Nephron progenitor cell (in vitro differentiated cells): ENCODE measurements at places on chromosomes 11 and 22.
A peak's percentile ranks its signal among the peaks of the same experiment; 100 is the strongest.

- DNase-seq = no peak
Observed at GRCh38 chr11:35141571-35141971, 2.6 kb downstream of the CD44 start.

DNA sequence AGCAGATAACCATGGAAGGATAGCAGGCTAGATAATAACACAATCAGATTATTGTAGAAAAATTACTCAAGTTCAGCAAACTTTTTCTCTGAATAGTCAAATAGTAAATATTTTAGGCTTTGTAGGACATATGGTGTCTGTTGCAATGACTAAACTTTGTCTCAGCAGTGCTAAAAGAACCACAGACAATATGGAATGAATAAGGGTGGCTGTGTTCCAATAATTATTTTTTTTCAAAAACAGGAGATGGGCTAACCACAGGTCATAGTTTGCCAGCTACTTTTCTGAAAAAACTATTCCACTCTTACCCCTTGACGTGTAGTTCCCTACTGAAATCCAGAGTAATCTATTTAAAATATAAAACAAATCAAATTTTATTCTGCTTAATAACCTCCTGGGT, 153.9 kb upstream of the LRRC4C start:
- DNase-seq = no peak

DNA sequence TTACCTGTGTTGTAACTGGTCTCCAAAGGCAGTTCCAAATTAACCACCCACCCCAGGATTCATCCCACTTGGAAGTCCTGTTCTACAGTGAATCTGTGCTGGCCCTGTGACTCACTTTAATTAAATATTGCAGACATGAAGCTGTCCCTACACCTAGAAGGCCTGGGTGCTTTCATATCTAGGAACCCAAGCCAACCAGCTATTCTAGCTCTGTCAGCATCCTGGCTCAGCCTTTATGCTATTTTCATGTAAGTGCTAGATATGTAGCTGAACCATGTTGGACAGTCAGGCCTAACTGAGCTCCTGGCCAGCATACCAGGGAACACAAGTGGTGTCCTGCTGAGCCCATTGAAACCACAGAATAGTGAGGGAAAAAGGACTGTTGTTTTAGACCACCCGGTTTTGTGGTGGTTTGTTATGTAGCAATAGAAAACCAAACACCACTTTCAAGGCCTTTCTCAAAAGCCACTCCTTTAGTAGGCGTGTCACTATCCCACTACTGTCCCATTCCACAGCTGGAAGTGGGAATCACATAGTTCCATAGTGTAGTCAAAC, 30.3 kb downstream of the CNTF start:
- DNase-seq = no peak

DNA sequence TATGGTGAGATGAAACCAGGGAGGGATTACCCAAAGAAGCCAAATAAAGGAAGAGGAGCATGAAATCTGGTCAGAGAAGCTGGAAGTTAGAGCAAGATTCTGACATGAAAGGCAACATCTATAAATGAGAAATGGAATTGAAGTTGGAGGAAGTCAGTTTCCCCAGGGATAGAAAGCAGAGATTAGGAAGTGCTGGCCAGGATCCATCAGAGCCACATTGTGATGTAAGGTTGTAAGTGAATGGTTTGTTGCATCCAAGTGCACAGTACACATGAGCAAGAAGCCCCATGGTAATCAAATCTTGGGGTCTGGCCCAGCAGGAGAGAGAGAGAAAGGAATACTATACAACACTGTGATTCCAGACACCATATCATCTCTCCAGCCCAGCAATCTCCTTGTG, 6.6 kb upstream of the NLRP10 start:
- no peak for DNase-seq

- DNase-seq = no peak
Observed at GRCh38 chr11:112718483-112718882, 242.7 kb upstream of the NCAM1 start.

DNA sequence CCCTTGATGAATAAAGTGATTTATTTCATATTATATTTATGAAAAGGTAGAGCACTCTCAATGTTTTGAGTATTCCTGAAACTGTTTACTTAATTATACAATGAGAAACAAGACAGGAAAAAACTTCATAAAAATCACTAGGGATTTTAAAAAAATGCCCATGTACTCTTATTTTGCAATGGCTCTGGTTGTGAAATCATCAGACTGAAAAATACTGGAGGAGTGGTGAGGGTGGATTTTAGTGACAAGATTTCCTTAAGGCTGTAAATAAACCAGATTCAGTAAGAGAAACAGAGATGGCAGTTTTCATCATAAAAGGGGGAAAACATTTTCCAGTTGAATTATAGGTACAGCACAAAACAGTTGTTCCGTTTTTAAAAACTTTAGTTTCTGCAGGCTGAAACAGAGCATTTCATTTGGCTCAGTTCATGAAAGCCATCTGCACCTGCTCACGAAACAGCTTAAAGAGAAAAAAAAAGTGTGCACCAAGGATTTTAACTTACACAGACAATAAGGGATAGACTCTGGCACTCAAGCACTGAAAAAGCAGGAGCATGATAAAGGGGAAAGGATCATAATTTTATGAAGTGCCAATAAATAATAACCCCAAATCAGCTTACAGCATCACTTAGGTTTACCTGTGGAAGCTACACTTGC, 100.7 kb downstream of the MAML2 start:
- DNase-seq = no peak

DNA sequence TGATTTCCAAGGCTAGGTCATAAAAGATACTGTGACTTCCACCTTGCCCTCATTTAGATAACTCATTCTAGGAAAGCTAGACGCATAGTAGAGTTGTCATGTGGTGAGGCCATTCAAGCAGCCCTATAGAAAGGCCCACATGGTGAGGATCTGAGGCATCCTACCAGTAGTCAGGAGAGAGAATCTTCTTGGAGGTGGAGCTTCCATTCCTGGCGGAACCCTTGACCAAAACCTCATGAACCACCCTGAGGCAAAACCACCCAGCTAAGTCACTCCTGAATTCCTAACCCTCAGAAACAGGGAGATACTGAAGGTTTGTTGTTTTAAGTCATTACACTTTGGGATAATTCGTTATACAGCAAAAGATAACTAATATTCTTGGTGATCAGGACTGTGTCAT, 2.9 kb upstream of the HDHD5 start:
- no peak for DNase-seq

DNA sequence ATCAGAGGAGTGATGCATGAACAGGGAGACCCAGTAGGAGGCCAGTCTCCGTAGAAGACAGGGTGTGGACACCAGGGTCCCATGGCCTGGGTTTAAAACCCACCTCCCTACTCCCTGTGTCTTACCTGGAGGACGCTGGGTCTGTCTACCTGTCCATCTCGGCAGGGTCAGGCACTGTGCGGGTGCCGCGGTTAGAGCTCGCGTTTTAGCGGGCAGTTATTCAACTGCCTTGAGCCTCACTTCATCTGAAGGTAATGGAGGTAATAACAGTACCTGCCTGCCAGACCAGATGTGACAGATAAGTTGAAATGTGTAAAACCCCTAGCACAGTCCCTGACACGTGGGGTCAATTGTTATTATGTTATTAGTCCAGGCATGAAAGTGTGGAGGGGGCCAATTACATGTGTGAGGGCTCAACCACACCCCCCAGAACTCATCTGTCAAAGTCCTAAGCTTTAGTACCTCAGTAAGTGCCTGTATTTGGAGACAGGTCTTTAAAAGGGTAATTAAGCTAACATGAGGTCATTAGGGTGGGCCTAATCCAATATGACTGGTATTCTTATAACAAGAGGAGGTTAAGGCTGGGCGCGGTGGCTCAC, 8.1 kb upstream of the UPK3A start:
- DNase-seq = no peak

DNA sequence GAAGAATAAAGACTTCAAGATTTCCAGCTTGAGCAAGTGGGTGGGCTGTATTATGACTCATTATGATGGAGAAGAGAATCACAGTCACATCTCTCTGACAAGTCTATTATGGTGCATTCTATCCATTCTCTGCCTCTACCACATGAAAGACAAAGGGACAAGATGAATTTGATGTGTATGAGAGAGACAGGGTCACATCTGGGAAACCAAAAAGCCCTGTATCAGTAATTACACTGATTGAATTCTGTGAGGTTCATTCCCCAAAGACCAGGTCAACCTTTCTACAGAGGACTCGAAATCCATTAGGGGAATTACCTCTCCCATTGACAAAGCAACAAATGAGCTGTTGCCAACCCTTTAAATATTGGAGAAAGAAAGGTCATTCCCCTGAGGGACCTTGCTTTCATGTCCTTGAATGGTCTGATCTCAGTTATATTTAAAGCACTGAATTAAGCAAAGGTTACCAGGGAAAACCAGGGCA, 109.6 kb downstream of the USP35 start:
- no peak for DNase-seq

DNA sequence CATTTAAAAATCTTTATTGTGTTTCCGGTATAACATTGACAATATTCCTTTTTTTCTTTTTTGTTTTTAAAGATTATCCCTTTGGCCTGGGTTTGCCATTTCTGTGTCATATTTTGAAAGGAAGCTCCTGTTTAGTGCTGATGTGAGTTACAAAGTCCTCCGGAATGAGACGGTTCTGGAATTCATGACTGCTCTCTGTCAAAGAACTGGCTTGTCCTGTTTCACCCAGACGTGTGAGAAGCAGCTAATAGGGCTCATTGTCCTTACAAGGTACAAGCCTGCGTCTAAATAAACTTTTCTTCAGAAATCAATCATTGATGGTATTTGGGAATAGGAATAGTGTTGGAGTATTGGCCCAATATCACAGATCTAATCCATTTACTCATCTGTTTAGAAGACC, 19.8 kb downstream of the PIWIL4 start:
- no peak for DNase-seq

DNA sequence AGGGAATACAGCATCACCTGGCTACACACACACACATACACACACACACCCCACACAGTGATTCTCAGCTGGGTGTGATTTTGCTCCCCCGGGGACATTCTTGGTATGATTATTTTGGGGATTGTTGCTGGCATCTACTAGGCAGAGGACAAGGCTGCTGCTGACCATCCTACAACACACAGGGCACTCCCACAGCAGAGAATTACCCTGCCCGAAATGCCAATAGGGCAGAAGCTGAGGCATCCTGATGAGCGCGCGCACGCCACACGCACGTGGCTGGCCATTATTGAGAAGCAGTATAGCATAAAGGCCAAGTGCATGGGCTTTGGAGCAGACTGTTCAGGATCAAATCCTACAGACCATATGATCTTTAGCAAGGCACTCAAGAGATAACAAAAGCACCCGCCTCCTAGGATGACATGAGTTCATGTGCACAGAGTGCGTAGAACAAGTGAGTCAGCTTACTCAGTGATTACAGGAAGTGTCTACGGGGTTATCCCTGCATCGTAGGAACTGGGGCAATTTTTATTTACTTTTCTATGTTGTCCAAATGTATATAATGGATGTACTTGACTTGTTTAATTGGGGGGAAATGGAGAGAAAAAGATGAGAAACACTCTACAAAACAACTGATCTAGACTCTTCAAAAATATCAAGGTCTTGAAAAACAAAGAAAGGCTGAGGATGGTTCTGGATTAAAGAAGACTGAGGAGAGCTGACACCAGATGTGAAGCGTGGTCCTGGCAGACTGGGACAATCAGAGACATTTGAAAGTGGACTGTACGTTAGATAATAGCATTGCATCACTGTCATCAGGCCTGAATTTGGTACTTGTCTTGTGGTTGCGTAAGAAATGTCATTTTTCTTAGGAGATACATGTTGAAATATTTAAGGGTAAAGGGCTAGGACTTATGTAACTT, 7.2 kb upstream of the EHD1 start:
- DNase-seq = no peak

- DNase-seq = no peak
Observed at GRCh38 chr11:67635231-67635521, 4.4 kb downstream of the TBX10 start.

GRCh38 chr11:1868636-1869291, 15.9 kb downstream of the LSP1 start:
- no peak for DNase-seq

DNA sequence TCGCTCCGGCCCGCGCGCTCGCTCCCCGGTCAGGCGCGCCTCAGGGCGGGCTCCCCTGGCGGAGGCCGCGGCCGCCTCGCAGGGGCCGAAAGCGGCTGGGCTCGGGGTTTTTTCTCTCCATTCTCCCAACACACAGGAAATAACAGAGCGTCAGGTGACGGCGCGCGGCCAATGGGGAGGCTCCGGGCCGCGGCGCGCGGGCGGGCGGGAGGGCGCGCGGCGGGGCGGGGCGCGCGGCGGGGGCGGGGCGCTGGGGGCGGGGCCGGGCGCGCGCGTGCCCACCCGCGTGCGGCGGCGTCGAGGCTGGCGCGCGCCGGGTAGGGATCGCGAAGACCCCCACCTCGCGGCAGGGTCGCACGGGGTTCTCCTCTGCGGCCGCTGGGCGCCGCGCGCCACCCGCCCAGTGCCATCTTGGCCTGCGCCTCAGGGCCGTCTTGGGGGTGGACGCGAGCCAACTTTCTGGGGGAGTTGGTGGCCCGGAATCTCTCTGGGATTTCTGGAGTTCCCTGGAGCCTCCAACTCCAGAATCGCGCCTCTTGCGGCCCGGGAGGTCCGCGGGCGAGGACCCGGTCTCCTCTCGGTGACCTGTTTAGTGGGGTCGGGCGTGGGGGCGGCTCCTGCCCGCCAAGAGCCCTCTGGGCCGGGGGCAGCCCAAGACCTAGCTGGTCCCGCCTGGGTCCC, at the start of gene TCF20:
TSS of gene TCF20 (minus strand) at position 144 of the 681 bp plus-strand sequence. CDS start 55,348 bp downstream, outside the sequence.
- DNase-seq = peak; percentile 81

- DNase-seq = peak; percentile 48
Observed at GRCh38 chr11:60899046-60899936, 7.1 kb downstream of the PRPF19 start.

GRCh38 chr11:122646549-122647340, 8.8 kb upstream of the UBASH3B start:
- no peak for DNase-seq

DNA sequence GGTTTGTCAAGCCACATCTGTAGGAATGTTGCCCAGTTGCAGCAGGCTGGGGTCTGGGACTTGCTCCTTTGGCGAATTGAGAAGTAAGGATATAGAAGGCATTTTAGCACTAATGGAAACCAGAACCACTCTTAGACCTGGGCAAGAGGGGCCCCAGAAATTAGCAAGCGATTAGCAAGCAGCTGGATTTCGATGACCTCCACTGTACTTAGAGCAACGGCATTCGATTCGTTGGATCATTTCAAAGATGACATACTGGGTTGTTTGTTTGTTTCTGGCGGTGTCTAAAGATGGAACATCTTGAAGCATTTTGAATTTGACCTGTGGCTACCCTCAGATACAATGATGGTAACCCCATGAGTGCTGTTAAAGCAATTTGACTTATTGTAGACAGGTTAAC, 1.2 kb upstream of the CDPF1 start:
- DNase-seq = no peak
